ENCODE measurements at places on chromosomes 6 and 20.

DNA sequence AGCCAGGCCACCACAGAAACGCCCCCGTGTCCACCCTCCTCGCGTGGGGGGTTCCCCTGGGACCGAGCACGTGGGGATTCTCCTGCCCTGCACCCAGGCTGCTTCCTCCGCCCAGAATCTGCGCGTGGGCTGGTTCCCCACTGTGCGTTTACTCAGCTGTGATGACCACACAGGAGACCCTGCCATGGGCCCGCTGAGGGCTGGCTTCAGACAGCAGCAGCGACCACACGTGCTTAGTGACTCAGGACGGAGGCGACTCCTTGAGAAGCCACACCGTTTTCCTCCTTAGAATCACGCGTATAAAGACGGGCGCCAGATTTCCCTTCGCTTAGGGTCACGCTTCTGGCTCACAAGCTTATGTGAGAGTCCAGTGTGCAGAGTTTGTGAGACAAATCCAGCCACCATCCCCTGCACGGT lies 63.9 kb upstream of the PDE10A start:
- no peak for DNase-seq

DNA sequence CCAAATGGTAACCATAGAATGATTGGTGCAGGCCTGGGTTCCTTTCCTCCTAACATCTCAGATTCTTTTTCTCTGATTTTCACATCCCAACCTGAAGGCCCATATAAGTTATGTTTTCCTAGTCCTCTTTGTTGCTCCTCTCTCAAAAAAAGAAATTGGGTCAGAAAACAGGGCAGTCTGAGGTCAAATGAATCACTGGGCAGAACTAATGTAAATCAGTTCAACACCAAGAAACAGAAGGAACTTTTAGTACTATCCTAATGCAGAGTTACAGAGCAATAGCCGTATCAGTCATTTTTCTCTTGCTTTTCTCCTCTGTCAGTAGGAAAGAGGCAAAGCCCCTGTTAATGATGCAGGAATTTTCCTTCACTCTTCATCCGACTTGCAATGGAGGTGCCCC lies 11.0 kb upstream of the TPD52L1 start:
- no peak for DNase-seq

DNA sequence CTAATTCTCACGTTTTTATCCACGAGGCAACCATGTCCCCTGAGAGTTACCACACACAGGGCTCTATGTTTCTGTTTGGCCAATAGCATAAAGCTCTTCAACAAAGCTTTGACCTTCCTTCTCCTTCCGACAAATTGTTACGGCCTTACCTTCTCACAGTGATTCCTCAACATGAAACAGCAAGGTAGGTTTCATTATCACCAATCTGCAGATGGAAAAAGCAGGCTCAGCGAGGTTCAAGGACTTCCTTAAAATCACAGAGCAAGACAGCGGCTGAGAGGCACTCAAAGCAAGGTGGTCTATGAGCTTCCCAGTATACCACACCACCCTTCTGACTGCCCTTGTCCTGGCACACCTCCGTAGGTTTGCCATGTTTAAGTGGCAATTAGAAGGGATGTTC lies 360.0 kb downstream of the CD83 start:
- DNase-seq: no peak

DNA sequence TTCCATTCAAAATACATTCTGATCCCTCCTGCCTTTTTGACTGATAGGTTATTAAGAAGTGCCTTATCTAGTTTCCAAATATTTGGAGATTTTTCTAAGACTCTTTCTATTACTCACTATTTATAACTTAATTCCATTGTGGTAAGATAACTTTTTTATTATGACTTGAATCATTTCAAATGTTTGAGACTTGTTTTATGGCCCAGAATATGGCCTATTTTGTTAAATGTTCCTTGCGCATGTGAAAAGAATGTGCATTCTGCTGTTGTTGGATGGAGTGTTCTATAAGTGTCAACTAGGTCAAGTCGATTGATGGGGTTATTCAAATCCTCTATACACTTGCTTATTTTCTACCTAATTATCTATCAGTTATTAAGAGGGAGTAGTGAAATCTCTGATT lies 13.1 kb upstream of the TCP11 start:
- DNase-seq: no peak

DNA sequence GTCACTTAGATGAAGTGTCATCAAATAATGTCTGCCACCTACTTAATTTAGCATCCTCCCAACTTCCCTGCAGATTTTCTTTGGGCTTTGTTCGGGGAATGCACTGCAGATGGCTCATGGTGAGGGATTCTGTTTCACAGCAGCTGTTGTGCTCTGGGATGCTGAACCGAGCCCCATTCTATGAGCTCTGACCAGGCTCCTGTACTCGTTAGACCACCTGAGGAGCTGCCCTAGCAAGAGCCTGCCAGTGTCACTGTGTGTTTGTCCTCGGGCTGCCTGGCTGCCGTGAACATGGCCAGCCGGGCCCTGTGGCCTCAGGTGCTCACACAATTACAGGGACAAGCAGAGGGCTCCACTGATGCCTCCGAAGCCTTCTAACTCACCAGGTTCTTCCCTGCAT lies 238.8 kb upstream of the ECI2 start:
- DNase-seq: no peak
